ENCODE measurements at places on chromosomes 12 and 14. TPM values are rescaled to one million over a fixed set of nuclear protein-coding genes. Genes with fewer than 3 reads are reported as not detected.

The GPR137C gene
- 0.72 TPM for polyA plus RNA-seq

The TAS2R50 gene
- 0.07 TPM for polyA plus RNA-seq

The NPAS3 gene
- 0.62 TPM for polyA plus RNA-seq

The ASIC1 gene
- polyA plus RNA-seq = 0.81 TPM

The GNB3 gene
- polyA plus RNA-seq = not detected

The FGD6 gene
- polyA plus RNA-seq = 1.1 TPM

GRCh38 chr12:13198876-13199275 lies 2.4 kb downstream of the EMP1 start:
- H3K27me3 ChIP-seq = no peaks in the 10 kb centered on the region
- no peak overlapping the region for H3K4me3 ChIP-seq
- no peak overlapping the region for H3K27ac ChIP-seq
- peaks cover 21% of the 10 kb centered on the region for H3K4me1 ChIP-seq

DNA sequence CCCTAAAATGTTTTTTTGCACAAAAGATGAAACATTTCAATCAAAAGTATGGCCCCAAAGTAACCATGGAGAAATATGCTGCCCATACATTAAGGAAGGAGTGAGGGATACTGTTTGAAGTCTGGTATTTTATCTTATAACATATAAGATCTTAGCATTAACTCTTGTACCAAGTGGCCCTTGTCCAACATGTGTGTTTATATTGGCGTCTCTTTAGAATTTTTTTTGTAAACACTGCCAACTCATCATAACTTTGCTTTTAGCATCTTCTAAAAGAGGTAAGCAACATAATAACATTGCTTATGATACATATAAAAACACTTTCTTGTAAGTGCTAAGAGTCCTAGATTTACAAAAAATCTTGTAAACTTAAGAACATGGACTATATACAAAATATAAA lies 419.7 kb downstream of the ADAMTS20 start:
- no peaks in the 10 kb centered on the region for H3K4me1 ChIP-seq
- no peak for DNase-seq
- H3K27me3 ChIP-seq = no peaks in the 10 kb centered on the region
- H3K27ac ChIP-seq = no peak overlapping the region
- no peak overlapping the region for H3K4me3 ChIP-seq

GRCh38 chr12:85373045-85373444 lies 93.0 kb downstream of the ALX1 start:
- no peak overlapping the region for H3K4me3 ChIP-seq
- H3K36me3 ChIP-seq = no peaks in the 10 kb centered on the region
- no peaks in the 10 kb centered on the region for H3K4me1 ChIP-seq

- no peaks in the 10 kb centered on the region for H3K4me1 ChIP-seq
- H3K36me3 ChIP-seq = no peaks in the 10 kb centered on the region
- no peaks in the 10 kb centered on the region for H3K27me3 ChIP-seq
- no peak overlapping the region for H3K27ac ChIP-seq
- DNase-seq = no peak
Measured at GRCh38 chr12:10113920-10114319, 15.1 kb upstream of the CLEC1A start.

DNA sequence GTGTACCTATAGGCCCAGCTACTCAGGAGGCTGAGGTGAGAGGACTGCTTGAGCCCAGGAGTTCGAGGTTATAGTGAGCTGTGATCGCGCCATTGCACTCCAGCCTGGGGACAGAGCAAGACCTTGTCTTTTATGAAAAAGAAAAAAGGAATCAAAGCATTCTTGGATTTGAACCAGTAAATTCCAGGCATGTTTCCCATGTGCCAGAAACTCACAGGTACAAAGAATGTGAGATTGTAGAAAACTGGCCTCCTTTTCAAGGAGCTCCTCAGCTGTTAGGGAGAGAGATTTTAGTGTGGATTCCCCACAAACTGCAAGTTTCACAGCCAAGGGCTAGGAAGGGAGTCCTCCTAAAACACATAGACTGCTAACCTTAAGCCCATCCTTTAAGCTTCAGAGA lies 95.0 kb downstream of the FOXN4 start:
- no peak overlapping the region for H3K27ac ChIP-seq
- no peaks in the 10 kb centered on the region for H3K27me3 ChIP-seq
- H3K4me3 ChIP-seq = no peak overlapping the region
- peaks cover 37% of the 10 kb centered on the region for H3K36me3 ChIP-seq
- no peak for DNase-seq

DNA sequence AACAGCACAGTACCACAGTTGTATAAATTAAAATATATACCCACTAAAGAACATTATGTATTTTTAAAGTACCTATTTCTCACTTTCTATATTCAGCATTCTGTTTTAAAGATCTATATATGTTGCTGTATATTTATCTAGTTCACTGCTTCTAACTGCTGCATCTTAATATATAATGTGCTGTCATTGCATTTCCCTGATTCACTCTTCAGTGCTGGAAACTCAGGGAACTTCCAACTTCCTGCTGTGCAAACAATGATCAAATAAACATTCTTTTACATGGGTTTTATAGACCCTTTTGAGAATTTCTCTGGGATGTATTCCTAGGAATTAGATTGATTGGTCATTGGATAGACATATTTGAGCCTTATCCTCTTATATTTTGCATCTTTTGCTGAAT lies 379.1 kb downstream of the APAF1 start:
- no peak for DNase-seq
- no peak overlapping the region for H3K27ac ChIP-seq
- H3K4me3 ChIP-seq = no peak overlapping the region
- no peaks in the 10 kb centered on the region for H3K4me1 ChIP-seq
